ENCODE measurements at places on chromosomes 4 and X. TPM values are rescaled to one million over a fixed set of nuclear protein-coding genes. Genes with fewer than 3 reads are reported as not detected.

- DNase-seq: no peak
Measured at GRCh38 chrX:7133050-7133440, 14.5 kb upstream of the STS start.

DNA sequence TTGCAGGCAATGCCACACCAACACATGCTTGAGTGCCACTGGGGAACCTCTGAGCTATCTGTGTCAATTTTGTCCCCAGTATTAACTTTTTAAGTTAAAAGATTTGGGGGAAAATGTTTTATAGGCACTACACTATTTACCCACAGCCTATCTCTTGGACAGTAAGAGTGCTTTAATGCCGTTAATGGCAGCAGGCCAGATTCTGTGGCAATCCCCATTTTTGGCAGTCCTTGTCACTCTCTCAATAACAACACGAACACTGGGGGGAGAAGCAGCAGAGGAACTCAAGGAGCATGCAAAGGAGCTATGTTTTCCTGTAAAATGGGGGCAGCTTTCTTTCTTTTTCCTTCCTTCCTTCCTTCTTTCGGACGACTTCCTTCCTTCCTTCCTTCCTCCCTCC, 168.6 kb downstream of the NSUN7 start:
- DNase-seq: no peak

GRCh38 chr4:159070742-159071141, 32.1 kb upstream of the RAPGEF2 start:
- no peak for DNase-seq

- no peak for DNase-seq
Measured at GRCh38 chr4:173537613-173538147, 7.7 kb upstream of the HAND2 start.

SPON2 gene
- total RNA-seq: not detected

ABCD1 gene
- total RNA-seq: 7.3 TPM

GRXCR1 gene
- total RNA-seq: not detected

MGAT4D gene
- not detected for total RNA-seq

Data from Caki2 (cell line).